Daoy (cell line): ENCODE measurements at places on chromosomes 7 and 10. TPM values are rescaled to one million over a fixed set of nuclear protein-coding genes. Genes with fewer than 3 reads are reported as not detected.

Gene PPP1R9A
- 2.6 and 8.6 TPM in 2 replicates for total RNA-seq

GRCh38 chr7:131548371-131548770, 8.1 kb downstream of the PODXL start:
- no peak for DNase-seq

Gene TMEM140
- 0.48 and 1.2 TPM in 2 replicates for total RNA-seq

GRCh38 chr7:69949122-69949521, 350.8 kb downstream of the AUTS2 start:
- DNase-seq, result no peak

DNA sequence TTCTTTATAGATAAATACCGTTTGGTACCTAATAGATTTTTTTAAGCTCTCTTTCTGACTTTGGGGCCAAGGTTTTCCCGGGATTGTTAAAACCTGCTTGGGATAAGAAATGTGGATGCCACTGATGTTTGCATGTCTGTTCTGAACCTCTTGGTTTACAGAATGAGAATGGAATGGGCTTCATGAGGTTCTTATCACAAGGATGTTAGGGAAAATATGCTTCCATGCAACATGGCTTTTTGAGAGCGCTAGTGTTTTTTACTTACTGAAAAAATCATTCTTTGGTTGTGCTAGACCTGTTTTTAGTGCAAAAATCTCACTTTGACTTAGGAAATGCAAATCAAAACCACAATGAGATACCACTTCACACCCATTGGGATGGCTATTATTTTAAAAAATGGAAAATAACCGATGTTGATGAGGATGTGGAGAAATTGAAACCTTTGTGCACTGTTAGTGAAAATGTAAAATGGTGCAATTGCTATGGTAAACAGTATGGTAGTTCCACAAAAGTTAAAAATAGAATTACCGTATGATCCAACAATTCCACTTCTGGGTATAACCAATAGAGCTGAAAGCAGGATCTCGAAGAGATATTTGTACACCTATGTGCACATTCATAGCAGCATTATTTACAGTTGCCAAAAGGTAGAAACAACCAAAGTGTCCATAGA, 38.9 kb downstream of the TSPAN14 start:
- DNase-seq, result no peak

DNA sequence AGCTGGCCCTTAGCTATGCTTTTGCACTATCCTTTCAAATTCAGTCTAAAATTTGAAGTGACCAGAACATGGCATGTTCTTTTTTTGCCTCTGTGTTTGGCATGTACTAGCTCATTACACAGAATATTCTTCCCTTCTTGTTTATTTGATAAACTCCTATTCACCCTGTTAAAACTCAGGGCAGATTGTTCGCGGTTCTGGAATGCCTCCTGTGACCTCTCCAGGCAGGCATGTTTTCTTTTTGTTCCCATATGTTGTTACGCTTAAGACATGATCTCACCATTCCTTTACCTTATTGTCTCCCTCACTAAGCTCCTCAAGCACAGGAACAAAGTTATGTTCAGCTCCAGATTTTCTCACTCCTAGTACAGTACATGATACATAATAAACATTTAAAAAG, 181.7 kb downstream of the CCSER2 start:
- DNase-seq, result peak; percentile 30

- no peak for DNase-seq
Measured at GRCh38 chr7:38550836-38551235, 80.3 kb downstream of the AMPH start.

- no peak for DNase-seq
Measured at GRCh38 chr7:156780724-156781455, 112.1 kb downstream of the LMBR1 start.

Gene PNLIPRP2
- total RNA-seq, result not detected in 2 replicates

DNA sequence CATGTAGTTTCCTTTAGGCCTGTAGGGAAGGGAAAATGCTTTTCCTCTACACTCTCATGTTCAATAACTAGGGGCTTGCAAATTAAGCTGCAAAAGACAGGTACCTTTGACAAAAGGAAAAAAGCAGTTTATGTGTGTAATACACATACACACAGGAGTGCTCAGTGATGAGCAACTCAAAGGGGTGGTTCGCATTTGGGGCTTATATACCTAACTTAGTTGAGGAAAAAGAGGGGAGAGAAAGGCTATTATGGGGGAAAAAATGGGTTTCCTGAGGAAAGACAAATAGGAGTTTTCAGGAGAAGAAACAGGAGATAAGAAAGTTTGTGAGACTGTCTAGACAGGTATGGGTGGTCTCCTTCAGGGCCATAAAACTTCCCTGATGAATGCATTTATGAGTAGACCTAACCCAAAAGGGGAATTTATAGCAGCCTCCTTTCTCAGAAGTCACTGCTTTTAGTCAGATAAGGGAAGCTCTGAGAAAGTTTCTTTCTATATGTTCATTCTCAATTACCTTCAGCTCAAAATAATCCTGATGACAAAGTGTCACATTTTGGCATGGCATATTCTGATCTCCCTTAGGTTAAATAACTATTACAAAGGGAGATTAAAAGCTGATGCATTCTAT, 55.2 kb upstream of the EZH2 start:
- DNase-seq, result no peak

GRCh38 chr10:486666-487322, 202.7 kb downstream of the DIP2C start:
- DNase-seq, result no peak

GRCh38 chr10:26729395-26729794, 31.9 kb downstream of the PDSS1 start:
- no peak for DNase-seq

DNA sequence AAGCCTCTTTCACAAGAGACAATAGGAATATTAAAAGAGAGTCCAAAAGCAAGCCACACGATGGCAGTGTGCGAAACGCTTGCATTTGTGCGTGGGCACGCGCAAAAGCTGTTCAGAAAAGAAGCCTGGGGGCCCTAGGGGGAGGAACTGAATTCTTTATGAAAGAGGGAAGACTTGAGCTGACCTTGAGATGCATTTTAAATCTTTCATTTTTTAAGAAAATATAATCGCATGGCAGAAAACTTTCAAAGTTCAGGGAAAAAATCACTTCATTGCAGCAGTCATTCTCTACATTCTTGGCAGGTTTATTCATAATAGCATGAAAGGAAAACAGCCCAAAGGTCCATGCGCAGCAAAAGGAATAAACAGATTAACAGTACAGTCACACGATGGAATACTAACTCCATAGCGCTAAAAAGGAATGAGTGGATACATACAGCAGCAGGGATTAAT, 206.5 kb upstream of the PRKCQ start:
- DNase-seq, result peak; percentile 18

- no peak for DNase-seq
Measured at GRCh38 chr7:23242935-23243334, 3.6 kb upstream of the GPNMB start.

Gene ZKSCAN1
- total RNA-seq, result 13.9 and 14.2 TPM in 2 replicates

- no peak for DNase-seq
Measured at GRCh38 chr7:25807086-25807611, 344.8 kb upstream of the NFE2L3 start.

DNA sequence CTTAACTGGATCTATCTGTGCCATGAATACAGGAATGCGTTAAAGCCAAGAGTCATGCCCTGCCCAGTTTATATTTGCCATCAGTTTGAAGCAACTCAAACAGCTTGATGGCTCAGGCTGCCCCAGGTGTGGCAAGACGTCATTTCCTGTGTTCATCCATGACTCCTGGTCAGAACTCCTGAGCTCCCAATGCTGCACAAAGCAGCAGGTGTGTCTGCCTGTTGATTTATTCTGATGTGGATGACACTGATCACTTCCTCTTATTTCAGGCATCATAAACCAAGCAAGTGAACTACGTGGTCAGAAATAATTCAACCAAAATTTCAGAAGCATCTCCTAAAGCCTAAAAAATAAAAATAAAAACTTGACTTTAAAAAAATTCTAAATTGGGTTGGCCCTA, 68.5 kb downstream of the EZH2 start:
- DNase-seq, result no peak

Gene COL28A1
- total RNA-seq, result not detected in 2 replicates

Gene AKR1E2
- not detected in 2 replicates for total RNA-seq

GRCh38 chr7:101977249-101977648, 159.8 kb downstream of the CUX1 start:
- no peak for DNase-seq

GRCh38 chr10:119502209-119502608, 40.3 kb downstream of the RGS10 start:
- no peak for DNase-seq

DNA sequence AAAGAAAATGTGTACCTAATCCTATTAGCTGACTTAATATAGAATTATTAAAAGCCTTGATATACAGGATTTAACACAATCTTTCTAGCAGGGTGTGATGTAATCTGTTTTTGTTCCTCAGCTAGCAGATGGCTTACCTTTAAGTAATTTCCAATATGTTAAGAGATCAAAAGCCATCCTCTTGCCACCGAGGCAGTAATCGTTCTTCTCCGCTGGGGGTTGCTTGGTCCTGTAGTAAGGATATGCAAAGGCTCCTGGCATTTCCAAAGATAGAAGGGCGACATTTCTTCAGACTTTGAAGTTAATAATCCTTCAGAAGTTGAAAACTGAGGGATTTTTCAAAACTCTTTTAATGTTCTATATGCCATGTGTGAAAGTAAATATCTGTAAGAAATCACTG, 156.4 kb downstream of the FZD1 start:
- DNase-seq, result no peak

Gene PLEKHA8
- 21.0 and 23.2 TPM in 2 replicates for total RNA-seq

GRCh38 chr7:141477865-141478264, 73.3 kb upstream of the AGK start:
- DNase-seq, result peak; percentile 45

- DNase-seq, result peak; percentile 86
Measured at GRCh38 chr10:103888113-103888841, 29.7 kb downstream of the STN1 start.

DNA sequence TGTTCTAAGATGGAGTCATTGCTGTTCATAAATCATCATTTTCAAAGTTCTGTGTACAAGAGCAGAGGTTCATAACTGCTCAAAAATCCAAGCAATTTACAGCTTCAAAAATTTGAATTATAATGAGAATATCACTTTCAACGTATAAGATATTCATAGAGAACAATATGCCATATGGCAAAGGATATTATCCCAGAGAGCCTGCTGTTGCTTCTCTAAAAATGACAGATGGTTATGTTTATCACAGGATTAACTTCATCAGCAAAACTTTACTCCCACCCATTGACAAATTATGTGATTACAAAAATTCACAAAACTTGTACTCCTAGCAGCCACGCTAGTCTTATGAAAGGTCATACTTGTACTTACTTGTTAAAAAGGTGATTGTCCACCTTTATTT, 105.1 kb downstream of the PIP4K2A start:
- DNase-seq, result no peak
